Naive thymus-derived CD8-positive, alpha-beta T cell (primary cell): ENCODE measurements at places on chromosomes 3 and 15.

GRCh38 chr3:65597952-65598413 lies 440.7 kb downstream of the MAGI1 start:
- no peak for DNase-seq

DNA sequence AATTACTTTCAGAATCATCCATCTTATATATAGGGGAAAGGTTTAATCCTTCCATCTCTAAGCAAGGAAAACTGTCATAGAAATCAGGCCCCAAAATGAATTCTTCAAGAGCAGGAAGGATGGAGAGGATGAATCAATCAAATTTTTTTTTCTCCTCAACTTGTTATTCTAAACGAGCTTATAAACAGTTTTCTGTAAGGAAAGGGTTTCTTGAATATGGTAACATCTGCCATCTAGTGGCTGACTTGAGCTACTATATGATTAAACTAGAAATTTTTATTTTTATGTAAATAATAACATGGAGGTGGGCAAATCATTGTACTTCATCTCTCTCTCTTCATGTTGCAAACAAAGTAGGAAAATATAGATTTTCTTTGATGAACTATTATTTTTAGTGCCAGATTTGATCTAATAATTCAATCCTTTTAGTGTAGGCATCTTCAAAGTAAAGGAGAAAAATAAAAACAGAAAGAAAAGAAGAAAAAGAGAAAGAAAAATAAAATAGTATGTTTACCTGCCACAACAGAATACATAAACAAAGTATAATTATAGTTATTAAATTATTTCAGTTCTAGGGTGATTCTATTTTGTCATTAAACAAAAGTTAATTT lies 146.6 kb downstream of the SERPINI1 start:
- no peak for DNase-seq

DNA sequence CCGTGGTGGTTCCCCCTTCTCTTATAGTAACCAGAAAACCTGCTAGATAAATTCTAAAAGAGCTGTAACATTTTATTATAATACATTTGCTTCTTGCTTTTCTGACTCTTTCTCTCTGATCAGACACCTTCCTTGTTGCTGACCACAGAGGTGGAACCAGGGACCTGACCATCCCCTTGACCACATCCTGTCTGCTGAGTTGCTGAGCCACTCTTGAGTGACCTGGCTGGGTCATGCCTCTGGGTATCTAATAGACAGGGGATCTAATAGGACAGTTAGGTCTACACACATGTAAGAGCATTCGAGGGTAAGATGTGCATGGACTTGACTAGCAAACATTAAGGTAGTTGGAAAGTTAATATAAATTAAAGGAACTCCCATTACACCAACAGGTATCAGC lies 22.8 kb upstream of the TRIM59 start:
- no peak for DNase-seq

DNA sequence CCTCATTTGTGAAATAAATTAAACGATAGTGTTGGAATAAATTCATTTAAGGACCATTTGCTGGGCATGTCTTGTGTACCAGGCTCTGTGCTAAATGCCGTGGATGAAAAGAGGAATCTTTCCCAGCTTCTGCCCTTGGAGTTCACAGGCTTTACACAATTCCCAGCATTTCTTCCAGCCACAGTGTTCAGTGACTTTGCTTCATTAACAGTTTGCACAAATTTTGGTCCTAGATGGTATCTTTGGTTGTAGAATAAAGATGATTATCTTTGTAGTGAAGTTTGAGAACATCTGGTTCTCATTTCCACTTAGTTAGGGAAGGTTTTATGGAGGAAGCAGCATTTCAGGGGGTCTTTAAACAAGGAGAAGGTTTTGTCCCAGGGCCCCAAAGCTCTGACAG lies 100.1 kb downstream of the LRTM1 start:
- no peak for DNase-seq

- no peak for DNase-seq
Measured at GRCh38 chr15:63476229-63476632, 28.2 kb upstream of the USP3 start.

GRCh38 chr3:141795276-141795675 lies 32.1 kb downstream of the GRK7 start:
- DNase-seq, result no peak

GRCh38 chr3:184874709-184875644 lies 63.0 kb downstream of the VPS8 start:
- DNase-seq, result no peak

DNA sequence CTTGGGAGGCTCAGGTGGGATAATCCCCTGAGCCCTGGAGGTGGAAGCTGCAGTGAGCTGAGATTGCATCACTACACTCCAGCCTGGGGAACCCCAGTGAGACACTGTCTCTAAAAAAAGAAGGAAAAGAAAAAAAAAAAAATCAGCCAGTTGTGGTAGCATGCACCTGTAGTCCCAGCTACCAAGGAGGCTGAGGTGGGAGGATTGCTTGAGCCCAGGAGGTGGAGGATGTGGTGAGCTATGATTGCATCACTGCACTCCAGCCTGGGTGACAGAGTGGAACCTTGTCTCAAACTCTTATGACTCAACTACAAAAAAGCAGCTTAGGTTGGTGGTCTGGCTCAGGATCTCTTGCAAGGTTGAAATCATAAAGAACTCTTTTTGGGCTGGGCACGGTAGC lies 19.3 kb upstream of the GPX1 start:
- peak; percentile 14 for DNase-seq

- DNase-seq, result no peak
Measured at GRCh38 chr3:178900029-178900646, 171.5 kb downstream of the ZMAT3 start.

GRCh38 chr15:78914027-78914764 lies 30.6 kb downstream of the CTSH start:
- no peak for DNase-seq

DNA sequence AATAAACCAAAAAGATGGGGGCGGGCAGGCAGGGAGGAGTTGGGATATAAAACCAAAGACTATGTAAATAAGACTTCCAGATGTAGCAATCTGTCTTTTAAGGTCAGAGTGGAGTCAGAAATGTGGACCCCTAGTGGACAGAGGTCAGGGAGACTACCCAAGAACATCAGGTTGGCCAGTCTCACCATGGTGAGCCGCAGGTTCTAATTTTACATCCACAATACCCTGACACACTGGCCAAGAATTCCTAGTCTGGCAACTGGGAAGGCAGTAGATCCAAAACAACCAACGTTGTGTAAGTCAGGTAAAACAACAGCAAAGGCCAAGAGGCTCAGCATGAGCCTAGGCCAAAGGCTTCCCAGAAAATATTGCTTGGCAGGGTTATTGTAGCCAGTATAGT lies 203.4 kb downstream of the FOXP1 start:
- no peak for DNase-seq

DNA sequence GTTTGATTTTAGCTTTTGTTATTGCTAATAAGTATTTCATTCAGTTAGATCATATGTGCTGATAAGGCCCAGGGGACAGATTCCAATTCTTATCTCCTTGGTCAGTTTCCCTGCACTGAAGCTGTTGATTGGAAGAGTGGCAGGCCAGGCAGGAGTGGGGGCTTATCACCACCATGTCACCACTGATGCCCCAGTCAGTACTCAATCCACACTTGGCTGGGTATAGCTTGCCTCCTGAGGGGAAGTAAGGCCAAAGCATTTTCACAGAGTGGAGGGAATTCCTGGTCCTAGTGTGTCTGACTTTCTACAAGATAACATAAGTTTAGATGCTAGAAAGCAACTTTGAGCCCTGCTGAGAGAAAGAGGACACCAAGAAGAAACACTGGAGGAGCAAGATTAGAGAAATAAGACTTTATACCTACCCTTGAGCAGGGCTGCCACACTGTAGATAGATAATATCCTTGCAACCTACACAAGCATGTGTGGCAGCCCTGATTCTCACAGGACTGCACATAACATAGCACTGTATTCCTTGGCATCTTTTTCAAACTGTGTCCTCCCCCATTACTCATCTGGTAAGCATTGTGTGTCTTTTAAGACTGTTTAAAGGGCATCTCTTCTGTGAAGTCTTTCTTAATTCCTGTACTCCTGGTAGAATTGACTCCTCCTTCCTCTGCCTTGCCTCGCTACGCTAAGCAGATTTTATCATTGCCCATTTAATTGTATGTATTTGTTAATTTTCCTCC lies 24.3 kb downstream of the OXNAD1 start:
- no peak for DNase-seq

DNA sequence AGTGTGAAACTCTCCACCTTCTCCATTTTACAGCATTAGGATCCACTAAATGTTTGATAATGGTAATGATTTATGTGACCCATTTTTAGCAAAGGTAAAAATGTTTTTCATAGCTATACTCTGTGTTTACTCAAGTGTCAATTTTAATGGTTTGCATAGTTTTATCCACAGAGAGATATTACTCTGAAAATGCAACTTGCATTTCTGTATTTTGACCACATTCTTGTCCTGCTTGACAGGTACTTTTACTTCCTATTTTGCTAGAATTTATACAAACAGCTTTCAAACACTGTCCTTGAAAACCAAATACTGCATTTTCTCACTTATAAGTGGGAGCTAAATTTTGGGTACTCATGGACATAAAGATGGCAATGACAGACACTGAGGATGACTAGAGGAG lies 62.9 kb downstream of the SERPINI1 start:
- no peak for DNase-seq

DNA sequence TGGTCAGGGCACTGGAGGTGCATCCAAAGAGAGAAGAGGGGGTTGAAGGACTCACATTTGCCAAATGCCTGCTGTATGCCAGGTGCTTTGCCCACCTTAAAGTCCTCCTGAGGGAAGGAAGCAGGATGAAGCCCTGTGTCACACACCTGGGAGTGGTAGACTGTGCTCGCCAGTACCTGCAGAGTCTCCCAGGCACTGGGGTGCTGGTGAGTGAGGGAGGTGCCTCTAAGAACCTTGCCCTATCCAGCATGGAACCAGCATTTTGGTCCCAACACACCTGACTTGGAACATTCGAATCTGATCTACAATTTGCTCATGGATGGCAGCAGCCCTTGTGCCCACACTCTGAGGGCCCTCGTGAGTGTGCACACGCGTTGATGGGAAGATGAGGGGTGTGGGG lies 76.7 kb downstream of the SEC22A start:
- DNase-seq, result no peak

GRCh38 chr3:173865900-173866498 lies 468.5 kb downstream of the NLGN1 start:
- no peak for DNase-seq

- no peak for DNase-seq
Measured at GRCh38 chr15:76565366-76565765, 228.8 kb downstream of the ISL2 start.

GRCh38 chr3:134462331-134462941 lies 23.3 kb downstream of the ANAPC13 start:
- DNase-seq, result no peak

GRCh38 chr3:159520638-159521037 lies 468.0 kb upstream of the IL12A start:
- no peak for DNase-seq

- DNase-seq, result no peak
Measured at GRCh38 chr3:24513463-24513862, 18.8 kb upstream of the THRB start.

DNA sequence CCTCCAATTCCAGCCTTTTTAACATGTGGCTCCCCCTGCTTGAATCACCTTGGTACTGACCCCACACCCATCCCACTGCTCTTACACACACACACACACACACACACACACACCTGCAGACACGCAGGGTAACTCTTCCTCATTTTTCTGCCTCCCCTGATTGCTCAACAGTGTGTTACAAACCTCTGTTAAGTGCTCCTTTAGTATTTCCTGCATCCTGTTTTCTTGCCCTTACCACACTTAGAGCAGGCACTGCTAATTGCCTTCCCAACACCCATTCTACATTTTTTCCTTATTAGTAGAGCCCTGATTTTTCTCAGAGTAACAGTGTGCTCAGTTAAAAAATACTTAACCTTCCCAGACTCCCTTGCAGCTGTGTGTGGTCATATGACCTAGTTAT lies 184.0 kb downstream of the EBLN2 start:
- DNase-seq, result no peak

- no peak for DNase-seq
Measured at GRCh38 chr3:156559321-156559720, 4.4 kb upstream of the SSR3 start.

GRCh38 chr3:106540743-106541142 lies 671.9 kb upstream of the CBLB start:
- no peak for DNase-seq

DNA sequence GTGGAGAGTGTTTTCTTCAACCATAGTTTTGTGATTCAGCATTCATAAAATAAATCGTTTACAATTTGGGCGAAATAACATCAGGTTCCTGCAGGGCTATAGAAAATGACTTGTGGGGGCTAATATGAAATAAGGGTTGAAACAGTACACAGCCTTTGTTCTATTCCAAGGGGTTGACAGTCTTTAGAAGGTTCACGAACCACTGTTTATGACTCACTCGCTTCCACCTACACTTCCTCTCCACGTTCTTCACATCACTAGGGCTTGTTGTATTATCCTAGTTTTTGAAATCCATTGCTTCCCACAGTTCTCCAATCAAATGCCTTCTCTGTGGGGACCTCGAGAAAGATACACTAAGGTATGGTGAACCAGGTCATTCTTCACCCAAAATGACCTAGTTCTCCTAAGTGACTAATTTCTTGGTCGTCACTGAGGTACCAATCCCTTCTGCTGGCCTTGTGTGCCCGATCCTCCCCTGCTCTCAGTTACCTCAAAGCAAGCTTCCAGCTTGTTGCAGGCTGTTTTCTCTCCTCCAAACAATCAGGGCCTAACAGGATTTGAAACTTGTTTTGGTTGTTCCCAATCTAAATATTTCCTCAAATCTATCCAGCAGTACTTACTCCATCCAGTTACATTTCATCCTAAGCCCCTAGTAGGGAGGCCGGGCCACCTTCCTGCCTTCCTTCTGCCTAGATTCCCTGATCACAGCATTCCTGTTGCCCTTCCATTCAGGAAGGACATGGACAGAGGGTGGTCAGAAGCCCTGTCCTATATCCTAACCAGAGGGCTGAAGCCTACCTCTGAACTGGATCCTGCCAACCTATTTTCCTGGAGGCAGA lies 23.1 kb upstream of the TBL1XR1 start:
- DNase-seq, result no peak
